Occipital lobe (tissue), 3 donors: ENCODE measurements at places on chromosomes 1 and 21. TPM values are rescaled to one million over a fixed set of nuclear protein-coding genes. Genes with fewer than 3 reads are reported as not detected.

PLEKHA6 gene
- 7.5 TPM for total RNA-seq

DNA sequence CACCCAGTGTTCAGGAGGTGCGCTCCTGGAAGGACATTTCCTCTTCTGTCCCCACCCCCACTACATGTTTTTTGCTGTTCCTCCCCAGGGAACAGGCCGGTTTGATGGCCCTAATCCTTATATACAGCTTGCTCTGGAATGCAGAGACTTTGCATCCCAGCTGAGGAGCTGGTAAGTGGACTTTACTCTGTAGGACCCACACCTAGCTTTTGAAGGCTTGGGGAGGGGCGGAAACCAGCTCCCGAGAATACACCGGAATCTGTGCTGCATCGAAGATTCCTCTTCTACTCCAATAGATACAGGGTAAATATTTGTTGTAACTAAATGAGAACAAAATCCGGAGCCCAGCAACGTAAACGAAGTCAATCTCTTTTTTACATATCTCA lies 1.2 kb upstream of the CGN start:
- DNase-seq: no peak

DNA sequence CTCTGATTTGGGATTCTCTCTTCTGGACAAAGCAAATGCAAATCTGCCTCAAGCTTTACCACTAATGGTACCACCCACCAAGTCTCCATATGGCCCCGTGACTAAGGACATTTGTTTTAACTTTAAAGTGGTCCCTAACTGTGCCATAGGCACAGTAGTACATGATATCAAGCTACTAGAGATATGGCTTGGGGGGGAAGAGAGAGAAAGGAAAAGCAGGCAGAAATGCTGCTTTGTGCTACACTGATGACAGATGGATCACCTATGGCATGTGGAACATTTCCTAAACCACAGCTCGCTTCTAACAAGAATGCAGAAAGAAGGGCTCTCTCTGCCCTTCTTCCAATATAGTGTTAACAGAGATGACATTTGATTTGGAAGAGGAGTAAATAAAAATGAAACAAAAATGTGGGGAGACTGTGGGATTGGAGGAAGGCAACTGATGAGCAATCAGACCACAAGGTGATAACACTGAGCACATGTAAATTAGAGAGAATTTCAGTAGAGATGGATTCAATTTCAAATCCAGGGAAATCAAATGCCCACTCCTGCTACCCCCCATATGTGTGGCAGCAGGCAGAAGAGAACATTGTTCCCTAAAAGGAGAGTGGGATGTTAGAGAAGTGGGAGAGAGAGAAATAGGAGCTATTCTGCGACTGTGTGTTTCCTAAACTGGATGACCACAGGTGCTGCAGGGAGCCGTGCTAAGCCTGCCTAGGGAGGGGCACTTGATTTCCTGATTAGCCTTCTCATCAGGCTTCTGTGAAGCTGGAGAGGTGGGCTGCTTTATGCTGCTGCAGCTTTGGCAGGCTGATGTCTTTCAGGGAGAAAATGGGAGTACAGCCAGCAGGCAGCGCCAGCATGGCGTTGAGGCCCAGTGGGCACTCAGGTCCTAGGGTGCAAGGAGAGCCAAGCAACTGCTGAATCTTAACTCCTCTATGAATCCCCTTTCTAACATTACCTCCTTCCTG lies 75.3 kb downstream of the ZNF648 start:
- peak; percentile 17 for DNase-seq

- no peak for DNase-seq
These were observed 26.7 kb upstream of the PCP4 start for GRCh38 chr21:39840373-39841097.

CFHR2 gene
- not detected for total RNA-seq

DNA sequence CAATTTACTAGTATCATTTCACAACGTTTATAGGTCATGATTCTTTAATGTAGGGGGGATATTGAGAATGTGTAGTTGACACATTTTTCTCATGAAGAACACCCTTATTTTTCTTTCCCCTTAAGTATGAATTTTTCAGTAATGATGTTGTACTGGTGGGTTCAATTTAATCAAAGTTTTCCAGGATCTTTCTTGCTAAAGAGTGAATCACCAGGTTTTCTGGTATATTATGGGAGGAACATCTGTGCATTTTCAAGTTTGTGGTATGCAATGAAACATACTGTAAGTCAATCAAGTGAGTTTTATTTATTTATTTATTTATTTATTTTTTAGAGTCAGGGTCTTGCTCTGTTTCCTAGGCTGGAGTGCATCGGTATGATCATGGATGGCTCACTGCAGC lies 221.2 kb upstream of the PTGFR start:
- no peak for DNase-seq

DNA sequence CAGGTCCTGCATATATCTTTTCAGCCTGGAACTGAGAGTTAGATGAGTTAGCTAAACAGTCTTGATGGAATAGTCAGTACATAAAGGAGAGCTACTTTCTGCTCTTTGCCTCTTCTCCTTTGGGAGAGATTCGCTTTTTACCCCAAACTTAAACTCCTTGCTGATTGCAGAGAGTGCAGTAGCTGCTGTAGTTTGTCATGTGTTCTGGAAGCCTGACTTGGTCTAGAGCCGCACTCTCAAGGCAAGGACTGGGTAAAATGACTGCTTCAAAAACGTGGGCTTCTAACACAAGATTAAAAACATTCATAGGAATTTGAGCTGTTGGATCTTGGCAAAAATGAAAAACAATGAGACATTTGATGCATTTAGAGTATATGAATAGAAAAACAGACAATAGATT lies 351.6 kb downstream of the RYR2 start:
- DNase-seq: no peak

TSPAN1 gene
- total RNA-seq: 0.31 TPM

- DNase-seq: no peak
These were observed 1705.3 kb downstream of the NCAM2 start for GRCh38 chr21:22703521-22703920.

GRCh38 chr1:25580927-25581326 lies 35.7 kb upstream of the MAN1C1 start:
- no peak for DNase-seq

PBX1 gene
- total RNA-seq: 169 TPM
